H9 (cell line): ENCODE measurements at places on chromosomes 12 and 14.

- DNase-seq = no peak
- H3K4me1 ChIP-seq = no peaks in the 10 kb centered on the region
- H3K4me3 ChIP-seq = no peak overlapping the region
- peaks cover 1% of the 10 kb centered on the region; the same call in 1 of the 3 replicates for H3K36me3 ChIP-seq
- H3K27me3 ChIP-seq = no peaks in the 10 kb centered on the region; the same call in 1 of the 2 replicates
- H3K27ac ChIP-seq = no peak overlapping the region
Observed at GRCh38 chr12:47987411-47988072, 16.7 kb downstream of the COL2A1 start.

- no peak overlapping the region for H3K4me3 ChIP-seq
- no peaks in the 10 kb centered on the region for H3K4me1 ChIP-seq
- no peak overlapping the region for H3K27ac ChIP-seq
- DNase-seq = no peak
- no peaks in the 10 kb centered on the region for H3K27me3 ChIP-seq
Observed at GRCh38 chr12:87801860-87802720, 227.1 kb downstream of the C12orf50 start.

DNA sequence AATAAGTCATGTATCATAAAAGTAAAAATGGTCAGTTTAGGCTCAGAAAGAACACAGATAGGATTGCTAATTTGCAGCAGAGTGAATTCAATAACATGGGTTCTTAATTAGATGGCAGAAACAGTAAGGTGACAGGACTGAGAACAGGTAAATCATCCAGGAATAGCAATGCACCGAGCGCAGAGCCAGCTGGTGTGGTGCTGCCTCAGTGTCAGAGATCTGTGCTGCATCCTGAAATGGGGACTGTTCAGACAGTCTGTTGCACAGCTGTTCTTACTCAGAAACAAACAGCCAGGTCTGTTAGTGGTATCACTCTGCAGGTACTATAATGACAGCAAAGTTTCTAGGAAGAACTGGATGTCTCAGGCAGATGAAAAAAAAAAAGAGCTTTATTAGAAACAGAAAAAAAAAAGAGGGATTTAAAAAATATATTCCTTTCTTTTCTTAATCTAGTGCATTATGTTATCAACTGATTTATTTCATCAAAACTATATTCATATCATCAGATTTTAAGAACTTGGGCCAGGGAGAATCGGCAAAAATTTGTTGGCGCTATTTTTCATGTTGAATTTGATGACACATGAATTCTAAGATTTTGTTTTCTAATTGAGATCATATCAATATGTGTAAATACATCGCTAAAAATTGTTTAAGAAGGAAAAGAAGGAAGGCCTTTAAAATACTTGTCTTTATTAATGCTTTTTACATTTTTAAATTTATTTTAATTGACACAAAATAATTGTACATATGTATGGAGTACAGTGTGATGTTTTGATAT lies 501.8 kb downstream of the PRKD1 start:
- no peaks in the 10 kb centered on the region for H3K27me3 ChIP-seq
- H3K27ac ChIP-seq = no peak overlapping the region
- no peak for DNase-seq

- H3K4me1 ChIP-seq = no peaks in the 10 kb centered on the region
- no peak overlapping the region for H3K27ac ChIP-seq
- H3K36me3 ChIP-seq = no peaks in the 10 kb centered on the region
- no peak for DNase-seq
- no peaks in the 10 kb centered on the region for H3K27me3 ChIP-seq
- no peak overlapping the region for H3K4me3 ChIP-seq
Observed at GRCh38 chr14:71243697-71244096, 336.4 kb downstream of the PCNX1 start.

DNA sequence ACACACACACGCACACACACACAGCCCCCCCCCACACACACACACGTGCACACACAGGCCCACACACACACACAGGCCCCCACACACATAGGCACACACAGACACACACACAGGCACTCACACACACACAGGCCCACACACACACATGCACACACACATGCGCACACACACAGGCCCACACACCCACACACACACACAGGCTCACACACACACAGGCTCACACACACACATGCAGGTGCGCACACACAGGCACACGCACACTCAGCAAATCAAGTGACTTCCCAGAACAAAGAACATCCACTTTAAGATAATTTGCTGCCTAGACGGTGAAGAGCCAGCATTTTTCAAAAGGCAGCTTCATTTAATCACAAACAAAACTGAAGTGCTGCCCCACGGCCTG lies 78.5 kb upstream of the FBRSL1 start:
- DNase-seq = no peak
- H3K4me1 ChIP-seq = no peaks in the 10 kb centered on the region
- H3K27me3 ChIP-seq = no peaks in the 10 kb centered on the region; the same call in 1 of the 2 replicates
- no peaks in the 10 kb centered on the region for H3K36me3 ChIP-seq
- H3K27ac ChIP-seq = no peak overlapping the region
